ENCODE measurements at places on chromosomes 12 and 14.

- DNase-seq: no peak
Observed at GRCh38 chr12:130157998-130158753, 4.1 kb upstream of the FZD10 start.

DNA sequence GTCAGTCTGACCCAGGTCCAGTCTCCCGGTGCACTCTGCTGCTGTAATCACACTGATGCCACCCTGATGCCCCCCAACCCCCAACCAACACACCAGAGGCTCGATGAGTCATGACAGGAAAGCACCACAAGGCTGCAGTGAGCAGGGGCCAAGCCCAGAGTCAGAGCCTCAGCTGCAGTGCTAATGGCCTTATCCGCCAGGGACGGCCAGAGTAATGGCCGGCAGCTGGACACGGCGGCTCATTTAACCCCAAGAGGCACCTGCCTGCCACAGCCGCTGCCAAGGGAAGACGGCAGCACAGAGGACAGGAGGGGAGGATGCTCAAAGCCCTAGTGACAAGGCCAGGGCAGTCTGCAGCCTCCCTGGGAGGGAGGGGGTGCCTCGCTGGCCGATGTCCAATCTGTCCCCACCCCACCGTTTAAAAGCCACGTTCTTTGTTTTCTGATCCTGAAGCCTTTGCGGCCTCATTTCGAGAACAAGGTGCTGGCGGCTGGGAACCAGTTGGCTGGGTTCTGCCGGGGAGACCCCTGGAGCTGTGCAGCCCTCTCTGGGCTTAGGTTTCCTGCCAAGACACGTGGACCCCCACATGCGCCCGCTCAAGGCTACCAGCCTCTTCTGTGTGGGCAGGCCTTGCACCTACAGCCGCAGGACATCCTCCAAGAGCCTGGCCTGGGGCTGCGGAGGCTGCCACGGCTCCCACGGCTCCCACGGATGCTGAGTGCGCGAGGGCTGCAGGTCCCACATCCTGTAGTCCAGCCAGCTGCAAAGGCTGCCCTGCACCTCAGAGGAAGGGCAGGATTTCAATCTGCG is 13.1 kb downstream of the CCDC85C start:
- DNase-seq: peak; percentile 34

DNA sequence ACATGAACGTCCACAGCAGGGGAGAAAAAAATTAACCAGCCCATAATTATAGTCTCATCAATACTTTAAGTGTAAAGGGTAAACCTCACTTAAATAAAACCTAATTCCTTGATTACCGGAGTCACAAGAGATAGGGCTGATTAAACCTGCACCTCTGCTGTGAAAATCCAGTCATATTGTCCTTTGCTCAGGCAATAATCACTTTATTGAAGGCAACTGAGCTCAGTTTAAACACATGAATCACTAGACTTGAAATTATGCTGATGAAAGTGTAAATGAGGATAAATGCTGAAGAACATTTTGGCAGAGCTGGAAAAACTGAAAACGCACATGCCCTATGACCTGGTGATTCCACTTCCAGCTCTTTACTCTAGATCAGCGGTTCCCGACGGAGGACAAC is 6.7 kb upstream of the HRK start:
- DNase-seq: no peak

- peak; percentile 85 for DNase-seq
Observed at GRCh38 chr14:85415015-85415712, 114.8 kb upstream of the FLRT2 start.

GRCh38 chr12:47801170-47801903 is 18.4 kb downstream of the HDAC7 start:
- DNase-seq: peak; percentile 58

- DNase-seq: no peak
Observed at GRCh38 chr14:93086441-93087055, 29.2 kb downstream of the ITPK1 start.

DNA sequence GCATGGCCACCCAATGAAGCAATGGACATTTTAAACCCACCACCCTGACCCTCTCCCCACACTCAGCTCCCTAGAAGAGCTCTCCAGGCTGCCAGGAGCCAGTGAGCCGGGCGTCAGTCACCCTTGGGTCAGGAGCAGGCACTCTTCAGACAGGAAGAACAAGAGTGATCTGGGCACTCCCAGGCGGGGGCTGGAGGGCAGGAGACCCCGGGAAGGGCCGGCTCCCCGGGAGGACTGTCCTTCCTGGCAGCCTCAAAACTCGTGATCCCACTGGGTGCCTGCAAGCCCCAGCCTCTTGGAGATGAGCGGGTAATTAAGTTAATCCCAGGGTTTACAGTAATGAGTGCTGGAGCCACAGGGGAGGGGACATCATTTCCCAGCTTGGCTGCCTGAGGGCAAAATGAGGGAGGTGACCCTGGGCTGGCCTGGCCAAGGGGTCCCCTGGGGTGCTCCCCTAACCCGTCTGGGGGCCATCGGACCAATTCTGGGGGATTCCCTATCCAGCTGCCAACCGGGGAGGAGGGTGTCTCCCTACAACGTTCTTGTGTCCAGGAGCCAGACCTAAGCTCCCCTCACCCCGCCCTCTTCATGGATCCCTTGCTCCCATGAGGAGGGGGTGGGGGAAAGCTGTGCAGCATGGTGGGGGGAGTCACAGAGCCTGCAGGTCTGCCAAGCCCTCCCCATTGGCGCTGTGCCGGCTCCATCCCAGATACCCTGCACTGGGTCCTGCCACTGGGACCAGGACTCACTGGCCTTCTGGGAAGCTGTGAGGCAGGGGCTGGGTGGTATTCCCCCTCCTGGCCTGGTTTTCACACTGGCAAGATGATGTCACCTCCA is 59.2 kb downstream of the CCNK start:
- DNase-seq: no peak

- DNase-seq: no peak
Observed at GRCh38 chr14:96040828-96041371, 1.7 kb downstream of the C14orf132 start.

DNA sequence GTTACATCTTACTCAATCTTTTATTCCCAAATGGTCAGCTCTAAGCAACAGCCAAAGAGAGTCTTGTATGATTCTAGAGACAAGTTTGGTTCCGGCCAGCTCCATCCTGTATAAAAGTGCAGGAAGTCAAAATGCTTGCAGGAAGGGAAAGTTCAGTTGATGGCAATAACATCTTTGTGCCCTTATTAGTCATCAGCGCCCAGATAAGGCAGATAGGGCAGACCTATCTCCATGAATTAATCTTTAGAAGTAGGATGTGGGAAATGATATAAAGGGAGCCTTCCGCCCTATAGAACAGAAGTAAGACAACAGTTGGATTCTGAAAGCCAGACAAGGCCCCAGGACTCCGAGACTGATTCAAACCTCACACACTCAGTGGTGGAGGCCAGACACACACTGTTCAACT is 6.4 kb downstream of the GNS start:
- DNase-seq: no peak

- no peak for DNase-seq
Observed at GRCh38 chr14:68756000-68756481, 36.8 kb downstream of the ZFP36L1 start.

DNA sequence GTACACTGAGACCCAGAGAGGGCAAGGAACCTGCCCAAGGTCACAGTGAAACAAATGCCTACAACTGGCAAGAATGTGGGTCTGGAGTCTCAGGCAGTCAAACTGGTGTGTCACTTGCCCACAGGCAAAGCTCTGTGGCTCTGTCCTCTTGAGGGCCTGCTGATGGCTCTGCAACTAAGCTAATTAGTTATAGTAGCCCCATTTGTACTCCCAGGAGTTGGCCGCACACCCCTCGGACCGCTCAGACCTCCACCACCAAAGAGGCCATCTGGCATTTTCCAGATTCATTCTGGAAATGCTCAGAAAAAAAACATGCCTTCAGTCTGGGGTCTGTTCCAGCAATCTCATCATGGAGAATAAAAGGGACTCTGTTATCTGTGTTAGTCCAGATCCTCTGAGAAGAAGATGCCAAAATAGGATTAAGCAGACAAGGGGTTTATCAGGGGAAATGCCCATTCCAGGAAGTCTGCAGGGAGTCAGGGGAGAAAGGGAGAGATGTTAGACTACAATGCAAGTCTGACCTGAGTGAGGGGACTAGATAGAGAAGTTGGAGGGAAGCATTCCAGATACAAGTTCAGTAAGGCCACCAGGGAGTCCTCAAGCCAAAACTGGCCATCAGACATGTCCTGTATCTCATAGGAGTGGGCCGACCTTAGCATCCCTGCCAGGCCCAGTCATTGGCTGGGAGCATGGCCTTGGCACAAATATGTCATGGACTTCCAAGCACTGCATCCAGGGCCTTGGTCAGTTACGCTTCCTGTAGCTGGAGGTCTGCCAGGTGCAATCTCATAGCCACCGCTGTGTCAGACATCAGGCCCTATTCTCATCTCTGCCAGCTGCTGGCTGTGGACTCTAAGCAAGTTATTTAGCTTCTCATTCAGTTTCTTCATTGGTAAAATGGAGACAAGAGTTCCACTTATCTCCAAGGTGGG is 15.4 kb upstream of the OAS1 start:
- no peak for DNase-seq

GRCh38 chr12:40474630-40475029 is 217.6 kb upstream of the CNTN1 start:
- no peak for DNase-seq

GRCh38 chr12:33795536-33795935 is 226.8 kb upstream of the ALG10 start:
- no peak for DNase-seq

GRCh38 chr14:42299692-42300091 is 693.0 kb downstream of the LRFN5 start:
- no peak for DNase-seq

- no peak for DNase-seq
Observed at GRCh38 chr14:63249092-63249491, 44.8 kb downstream of the RHOJ start.

- peak; percentile 7 for DNase-seq
Observed at GRCh38 chr12:44696542-44696941, 179.6 kb downstream of the NELL2 start.

All from Caki2 (cell line).